ENCODE measurements at places on chromosomes 4 and X.

- no peak for DNase-seq
Measured at GRCh38 chr4:88623097-88623496, 30.8 kb downstream of the HERC3 start.

DNA sequence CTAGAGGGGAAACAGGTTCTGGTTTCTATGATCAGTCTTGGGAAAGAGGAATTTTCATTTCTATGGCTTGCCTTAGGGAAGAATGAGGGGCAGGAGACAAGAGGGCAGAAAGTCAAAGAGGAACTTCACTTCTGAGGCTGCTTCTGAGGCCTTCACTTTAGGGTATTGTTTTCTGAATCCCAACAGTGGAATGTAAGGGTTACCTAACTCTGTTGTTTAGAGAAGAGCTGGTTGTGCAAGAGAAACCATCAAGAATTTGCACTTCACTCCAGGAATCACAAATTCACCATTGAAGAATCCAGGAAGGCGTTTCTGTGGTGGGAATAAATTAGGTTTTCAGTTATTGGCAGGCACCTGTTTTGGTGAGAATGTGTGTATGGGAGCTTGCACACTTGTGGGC, 126.7 kb upstream of the AMOT start:
- no peak for DNase-seq

DNA sequence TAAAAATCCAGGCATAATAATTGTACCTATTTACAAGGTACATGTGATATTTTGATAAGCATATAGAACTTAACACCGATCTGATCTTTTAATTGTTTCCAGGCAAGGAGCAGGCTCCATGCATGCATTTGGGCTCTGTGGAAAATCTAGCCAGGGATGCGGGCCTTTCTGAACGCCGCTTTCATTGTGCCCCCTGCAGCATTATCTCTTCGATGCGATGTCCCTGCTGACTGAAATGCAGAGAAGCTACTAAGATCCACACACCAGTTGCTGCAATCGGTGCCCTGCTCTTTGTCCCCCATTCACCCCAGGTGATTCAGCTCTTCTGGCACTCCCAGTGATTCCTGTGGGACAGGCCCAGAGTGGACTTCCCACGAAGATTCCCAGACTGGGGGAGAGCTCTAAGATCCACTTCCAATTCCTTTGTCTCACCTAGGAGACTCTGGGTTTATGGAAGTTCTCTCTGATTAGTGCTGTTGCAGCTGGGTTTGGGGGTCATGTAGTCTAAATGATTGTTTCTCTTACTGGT, 254.3 kb upstream of the AGA start:
- no peak for DNase-seq

GRCh38 chr4:11446155-11446811, 17.6 kb upstream of the HS3ST1 start:
- DNase-seq: no peak

GRCh38 chrX:152899111-152899873, 1.4 kb downstream of the ZNF185 start:
- no peak for DNase-seq

DNA sequence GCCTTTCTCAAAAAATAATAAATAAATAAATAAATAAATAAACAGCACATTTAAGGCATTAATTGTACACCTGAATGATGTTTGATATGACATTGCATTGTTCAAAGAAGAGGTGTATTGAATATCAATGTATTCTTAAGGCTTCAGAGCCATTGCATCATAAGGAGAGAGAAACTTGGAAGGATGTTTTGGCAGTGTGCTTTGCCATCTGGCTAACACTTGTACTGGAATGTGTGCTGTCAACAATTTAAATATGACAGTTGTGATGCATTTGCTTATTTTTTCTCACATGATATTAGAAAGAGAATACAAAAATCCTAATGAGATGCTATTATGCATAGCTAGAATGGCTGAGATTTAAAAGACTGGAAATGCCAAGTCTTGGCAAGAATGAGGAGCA, 67.8 kb downstream of the FAM133A start:
- DNase-seq: no peak

GRCh38 chr4:125762537-125762936, 447.8 kb downstream of the FAT4 start:
- DNase-seq: no peak

DNA sequence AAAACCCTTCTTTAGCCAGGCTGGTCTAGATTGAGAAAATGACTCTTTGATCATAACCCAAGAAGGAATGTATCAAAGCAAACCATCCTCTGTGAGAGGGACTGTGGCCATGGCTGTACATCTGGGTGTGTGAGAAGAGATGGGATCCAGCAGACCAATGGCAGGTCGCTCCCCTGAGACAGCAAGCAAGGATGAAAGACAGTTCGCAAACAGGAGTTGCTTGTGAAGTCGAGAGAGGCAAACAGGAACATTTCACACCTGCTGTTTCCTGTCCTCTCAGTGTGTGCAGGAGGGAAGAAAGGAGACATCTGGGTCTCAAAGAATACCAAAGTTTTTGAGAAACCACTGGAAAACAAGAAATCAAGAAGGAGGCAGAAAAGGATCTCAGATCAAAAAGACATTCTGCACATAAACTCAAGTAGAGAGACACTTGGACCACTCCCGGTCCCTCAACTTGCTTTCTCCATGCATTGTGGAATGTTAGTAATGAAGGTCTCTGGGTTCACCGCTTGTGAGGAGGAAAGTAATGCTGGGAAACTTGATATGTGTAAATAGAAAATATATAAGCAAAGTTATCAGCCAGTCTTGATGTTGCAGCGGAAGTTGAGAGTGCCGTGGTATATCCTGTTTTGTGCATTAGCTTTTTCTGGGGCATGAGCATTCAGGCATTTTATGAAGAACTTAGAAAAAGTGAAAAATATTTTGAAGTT, 327.5 kb downstream of the BMPR1B start:
- no peak for DNase-seq

DNA sequence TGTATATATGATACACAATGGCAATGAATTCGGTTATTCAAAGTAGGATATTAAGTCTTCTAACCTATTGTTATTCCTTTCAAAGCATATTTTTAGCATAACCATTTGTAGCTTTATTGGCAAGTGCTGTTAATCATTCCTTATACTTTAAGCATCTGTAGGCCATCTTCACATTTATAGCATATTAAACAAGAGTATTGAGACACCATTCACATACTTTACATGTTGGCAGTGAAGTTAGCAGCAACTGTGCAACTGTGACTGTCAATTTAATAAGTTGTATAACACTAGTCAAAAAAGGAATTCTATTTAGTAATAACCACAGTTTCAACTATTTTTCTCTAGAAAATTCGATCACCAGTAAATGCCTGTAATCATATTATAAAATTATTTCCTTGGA, 107.3 kb upstream of the MYOZ2 start:
- DNase-seq: no peak

DNA sequence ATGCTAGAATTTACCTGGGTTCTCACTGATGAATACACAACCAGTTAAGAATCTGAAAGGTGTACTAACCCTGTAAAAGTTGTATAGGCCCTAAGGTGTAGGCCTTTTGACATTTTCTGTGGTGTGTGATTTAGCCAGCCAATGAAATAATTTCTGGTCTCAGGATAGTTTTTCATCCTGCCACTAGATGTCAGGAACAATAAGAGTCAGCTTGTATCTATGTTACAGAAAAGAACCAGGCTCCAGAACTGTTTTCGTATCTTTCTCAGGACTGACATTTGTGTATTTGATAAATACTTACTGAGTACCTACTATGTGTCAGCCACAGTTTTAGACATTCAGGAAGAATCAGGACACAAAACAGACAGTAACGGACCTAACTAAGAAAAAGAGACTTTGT, 673.6 kb upstream of the TENM3 start:
- no peak for DNase-seq

- DNase-seq: no peak
Measured at GRCh38 chr4:156118507-156119220, 165.0 kb upstream of the CTSO start.

Measured in CD4-positive, alpha-beta T cell treated with Interleukin-15 for 1 hour (primary cell).